GM19239 (cell line): ENCODE measurements at places on chromosomes 4 and X.

GRCh38 chr4:158814636-158815330 is 46.0 kb downstream of the FNIP2 start:
- DNase-seq: no peak

GRCh38 chr4:147220833-147221232 is 260.1 kb upstream of the EDNRA start:
- no peak for DNase-seq

DNA sequence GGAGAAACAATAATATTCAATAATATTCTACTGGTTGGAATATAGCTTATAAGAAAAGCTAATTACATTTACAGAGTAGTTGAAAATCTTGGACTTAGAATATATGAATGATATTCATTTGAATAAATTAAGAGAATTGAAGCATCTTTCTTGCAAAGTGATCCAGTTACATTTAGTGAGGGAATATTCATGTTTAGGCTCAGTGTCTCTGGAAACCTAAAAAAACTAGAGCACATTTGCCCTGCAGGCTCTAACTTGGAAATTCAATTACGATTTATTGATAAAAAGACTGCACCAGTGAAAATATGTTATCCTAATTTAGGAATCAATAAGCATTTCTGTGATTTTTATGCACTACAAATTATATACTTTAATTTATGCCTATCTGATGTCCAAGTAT is 58.3 kb upstream of the RAP1GDS1 start:
- DNase-seq: no peak

GRCh38 chr4:52144372-52144771 is 93.3 kb downstream of the SPATA18 start:
- DNase-seq: no peak

GRCh38 chr4:147825451-147826287 is 93.8 kb downstream of the ARHGAP10 start:
- no peak for DNase-seq

- DNase-seq: no peak
Measured at GRCh38 chrX:134524181-134524580, 64.2 kb downstream of the HPRT1 start.

DNA sequence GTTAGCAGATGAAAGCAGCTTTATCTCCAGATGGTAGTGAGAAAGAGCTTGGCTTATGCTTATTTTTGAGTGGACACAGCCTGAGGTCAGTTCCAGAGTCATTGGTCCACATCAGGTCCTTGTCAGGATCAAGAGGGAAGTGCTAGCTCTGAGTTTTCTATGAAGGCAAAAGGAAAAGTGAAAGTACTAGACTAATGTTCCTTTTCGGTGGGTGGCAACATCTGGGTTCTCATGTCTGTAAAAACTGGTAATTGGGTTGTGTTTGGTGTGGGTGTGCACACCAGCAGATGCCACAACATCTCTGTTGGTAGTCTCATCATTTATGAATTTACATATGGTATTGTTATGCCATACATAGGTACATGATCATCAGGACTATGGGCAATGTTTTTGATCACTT is 210.5 kb downstream of the PWWP3B start:
- no peak for DNase-seq

DNA sequence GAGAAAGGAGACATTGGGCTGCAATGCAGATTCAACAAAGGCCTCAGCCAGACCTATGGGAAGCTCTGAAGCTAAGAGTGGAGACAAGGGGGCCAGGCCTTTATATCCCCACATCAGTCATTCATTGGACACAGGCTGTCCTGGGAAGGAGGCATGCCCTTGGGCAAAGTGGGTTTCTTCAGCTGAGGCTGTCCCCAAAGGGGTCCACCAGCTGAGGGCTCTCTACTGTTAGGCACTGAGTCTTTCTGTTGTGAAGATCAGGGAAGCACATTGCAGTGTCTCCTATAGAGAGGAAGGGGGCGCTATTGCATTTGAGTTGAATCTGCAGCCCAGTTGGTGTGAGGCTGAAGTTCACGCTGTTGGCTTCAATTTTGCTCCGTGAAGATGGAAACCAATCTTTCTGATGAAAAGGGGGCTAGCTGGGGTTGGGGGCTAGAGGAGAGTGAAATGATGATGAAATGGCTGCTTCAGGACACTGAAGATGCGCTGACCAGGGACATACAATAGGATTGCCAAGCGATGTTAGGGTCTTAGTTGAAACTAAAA is 48.0 kb downstream of the SLC25A5 start:
- DNase-seq: peak; percentile 57

GRCh38 chr4:13656569-13657405 is 29.3 kb upstream of the BOD1L1 start:
- DNase-seq: peak; percentile 10

- DNase-seq: no peak
Measured at GRCh38 chr4:121898150-121898549, 27.9 kb upstream of the BBS7 start.

GRCh38 chrX:20140420-20140819 is 1.2 kb downstream of the EIF1AX start:
- no peak for DNase-seq

DNA sequence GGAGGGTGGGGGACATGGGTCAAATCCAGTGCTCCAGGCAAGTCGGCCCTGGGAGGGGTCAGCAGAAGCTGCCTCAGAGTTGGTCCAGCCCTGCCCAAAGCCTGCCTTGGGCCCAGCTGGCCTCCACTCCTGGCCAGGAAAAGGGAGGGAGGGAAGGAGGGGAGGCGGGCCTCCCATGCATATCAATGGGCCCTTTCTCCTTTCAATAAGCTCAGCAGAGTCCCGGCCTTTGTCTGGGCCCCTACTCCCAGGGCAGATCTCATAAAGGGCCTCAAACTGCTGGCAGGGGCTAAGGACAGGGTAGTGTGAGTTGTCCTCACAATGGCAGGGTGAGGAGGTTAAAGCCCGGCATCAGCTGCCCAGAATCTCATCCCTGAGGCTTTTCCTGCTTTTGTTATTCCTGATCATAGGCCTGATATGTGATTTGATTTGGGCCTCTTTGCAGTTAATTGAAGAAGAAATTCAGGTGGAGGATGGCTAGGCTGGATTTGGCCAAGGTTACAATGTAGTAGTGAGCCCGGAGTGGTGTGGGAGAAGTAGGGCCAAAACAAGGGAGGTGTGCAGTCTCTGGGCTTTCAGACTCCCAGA is 121.1 kb upstream of the ATP6AP2 start:
- no peak for DNase-seq

GRCh38 chr4:168839758-168840391 is 170.2 kb downstream of the CBR4 start:
- no peak for DNase-seq

GRCh38 chr4:99323756-99324155 is 2.6 kb upstream of the ADH1B start:
- no peak for DNase-seq

DNA sequence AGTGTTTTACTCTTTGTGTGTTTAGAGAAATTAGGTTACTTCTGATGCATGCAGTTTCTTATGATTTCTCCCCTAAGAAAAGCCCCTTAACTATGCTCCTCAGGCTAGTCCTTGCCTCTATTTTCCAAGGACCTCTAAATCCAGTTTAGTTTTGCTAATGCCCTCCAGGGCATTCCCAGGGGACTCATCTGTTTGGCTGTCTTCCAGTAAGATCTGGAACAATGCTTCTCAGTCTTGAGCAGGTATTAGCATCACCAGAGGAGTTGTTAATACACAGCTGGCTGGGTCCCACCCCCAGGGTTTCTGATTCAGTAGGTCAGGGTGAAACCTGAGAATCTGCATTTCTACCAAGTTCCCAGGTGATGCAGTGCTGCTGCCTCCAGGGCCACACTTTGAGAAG is 56.9 kb downstream of the OTC start:
- DNase-seq: no peak

DNA sequence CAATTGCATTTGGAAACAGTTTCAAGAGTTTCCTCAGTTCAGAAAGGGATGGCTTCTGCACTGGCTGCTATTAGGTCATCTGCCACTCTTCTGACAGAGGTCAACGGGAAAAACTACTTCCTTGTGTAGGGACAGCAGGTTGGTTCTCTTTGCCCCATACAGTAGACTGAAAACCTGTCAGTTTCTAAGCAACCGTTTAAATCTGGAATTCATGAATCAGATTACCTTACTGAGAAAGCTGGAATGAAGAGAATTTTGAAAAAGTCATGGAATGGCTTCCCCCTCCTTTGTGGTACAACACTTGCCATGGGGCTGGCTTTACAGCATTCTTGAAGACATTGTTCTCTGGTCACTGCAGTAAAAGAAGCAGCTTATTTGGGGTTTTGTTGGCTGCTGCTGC is 240.3 kb downstream of the IL1RAPL2 start:
- no peak for DNase-seq

GRCh38 chrX:132094164-132094563 is 33.7 kb downstream of the FRMD7 start:
- DNase-seq: no peak

DNA sequence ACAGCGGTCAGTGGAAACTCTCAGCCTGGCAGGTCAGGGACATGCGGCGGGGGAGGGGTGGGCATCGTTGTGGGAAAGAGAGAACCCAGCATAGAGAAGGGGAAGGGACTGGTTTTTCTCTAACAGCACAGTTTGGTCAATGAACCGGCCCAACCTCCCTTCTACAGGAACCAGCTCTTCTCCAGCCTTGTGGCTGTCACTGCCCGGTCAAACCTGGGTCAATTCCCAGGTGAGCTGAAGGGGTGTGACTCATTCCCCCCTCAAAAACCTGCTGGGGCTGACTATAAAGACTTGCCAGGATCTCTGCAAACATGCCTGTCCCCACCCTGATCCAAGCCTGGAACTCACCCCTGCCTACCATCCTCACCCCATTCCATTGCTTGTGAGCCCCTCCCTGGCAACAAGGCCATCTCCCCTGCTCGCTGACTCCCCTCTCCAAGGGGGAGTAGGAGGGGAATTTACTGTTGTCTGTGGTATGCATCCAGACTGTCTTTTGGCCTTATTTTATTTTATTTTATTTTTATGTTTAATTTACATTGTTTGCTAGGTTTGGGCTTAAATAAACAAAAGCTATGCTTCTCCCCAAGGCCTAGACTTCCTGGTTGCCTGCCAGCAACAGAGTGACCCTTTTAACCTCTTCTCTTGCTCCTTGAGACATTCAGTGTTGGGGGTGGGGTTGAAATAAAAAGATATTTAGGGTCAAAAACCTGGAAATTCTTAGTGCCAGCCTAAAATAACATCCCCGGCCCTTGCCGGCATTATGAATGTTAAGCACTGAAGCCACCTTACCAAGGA is 49.6 kb downstream of the TSC22D3 start:
- DNase-seq: no peak

DNA sequence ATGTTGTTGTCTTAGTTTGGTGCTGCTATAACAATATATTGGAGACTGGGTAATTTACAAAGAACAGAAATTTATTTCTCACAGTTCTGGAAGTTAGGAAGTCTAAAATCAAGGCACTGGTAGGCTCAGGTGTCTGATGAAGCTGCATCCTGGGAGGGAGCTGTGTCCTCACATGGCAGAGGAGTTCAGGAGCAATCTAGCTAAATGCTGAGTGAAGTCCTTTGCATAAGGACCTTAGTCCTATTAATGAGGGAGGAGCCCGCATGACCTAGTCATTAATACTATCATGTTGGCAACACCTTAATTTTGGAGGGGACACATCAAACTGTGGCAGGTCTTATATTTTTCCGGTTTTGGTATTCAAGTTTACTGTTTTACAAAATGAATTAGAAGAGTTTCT is 36.0 kb upstream of the NSUN7 start:
- no peak for DNase-seq

- no peak for DNase-seq
Measured at GRCh38 chrX:115912372-115912897, 258.1 kb upstream of the AGTR2 start.

- DNase-seq: no peak
Measured at GRCh38 chr4:94525993-94526728, 74.4 kb downstream of the PDLIM5 start.

DNA sequence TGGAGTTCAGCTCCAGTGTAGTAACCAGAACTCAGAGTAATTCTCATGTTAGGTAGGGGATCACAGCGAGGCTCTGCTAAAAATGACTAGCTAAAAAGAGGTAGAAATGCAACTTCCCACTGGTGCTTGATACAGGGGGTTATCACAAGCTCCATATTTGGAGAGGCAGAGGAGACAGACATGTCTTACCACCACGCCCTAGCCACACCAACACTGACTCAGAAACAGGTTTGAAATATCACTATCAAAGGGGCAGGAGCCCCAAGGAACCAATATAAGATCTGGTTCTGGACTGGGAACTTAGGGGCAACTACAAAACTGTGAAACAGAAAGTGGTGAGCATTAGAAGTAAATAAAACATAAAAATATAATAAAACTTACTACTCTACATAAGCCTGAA is 62.9 kb downstream of the IQCM start:
- DNase-seq: no peak

- DNase-seq: no peak
Measured at GRCh38 chr4:31194823-31195222, 474.7 kb downstream of the PCDH7 start.

DNA sequence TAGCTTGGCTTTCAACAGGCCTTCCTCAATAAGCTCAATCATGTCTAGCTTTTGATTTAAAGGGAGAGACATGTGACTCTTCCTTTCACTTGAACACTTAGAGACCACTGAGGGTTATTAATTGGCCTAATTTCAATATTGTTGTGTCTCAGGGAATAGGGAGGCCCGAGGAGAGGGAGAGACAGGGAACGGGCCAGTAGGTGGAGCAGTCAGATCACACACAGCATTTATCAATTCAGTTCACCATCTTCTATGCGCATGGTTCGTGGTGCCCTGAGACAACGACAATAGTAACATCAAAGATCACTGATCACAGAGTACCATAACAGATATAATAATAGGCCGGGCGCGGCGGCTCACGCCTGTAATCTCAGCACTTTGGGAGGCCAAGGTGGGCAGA is 17.8 kb downstream of the ZNF81 start:
- no peak for DNase-seq

- DNase-seq: no peak
Measured at GRCh38 chrX:152072236-152072635, 66.1 kb downstream of the MAGEA10 start.

DNA sequence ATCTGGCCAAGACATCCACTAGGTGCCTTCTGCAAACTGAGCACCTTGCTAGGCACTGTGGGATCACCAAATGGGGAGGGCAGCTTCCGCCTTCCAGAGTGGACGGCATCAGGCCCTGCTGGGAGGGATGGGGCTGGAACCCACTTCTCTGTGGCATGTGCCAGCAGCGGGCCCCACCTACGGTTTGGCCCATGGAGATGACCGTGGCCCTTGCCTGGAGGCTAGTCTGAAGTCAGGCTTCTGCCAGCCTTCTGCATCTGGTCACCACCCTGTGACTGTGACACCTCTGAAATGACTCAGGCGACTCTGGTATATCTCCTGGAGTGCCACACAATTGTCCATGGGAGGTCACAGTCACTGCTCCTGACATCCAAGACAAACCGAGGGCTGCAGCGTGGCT is 7.2 kb downstream of the SSR4 start:
- no peak for DNase-seq

- no peak for DNase-seq
Measured at GRCh38 chr4:174580597-174580996, 58.3 kb upstream of the HPGD start.

GRCh38 chrX:17705211-17705610 is 32.1 kb upstream of the SCML1 start:
- DNase-seq: no peak

GRCh38 chr4:23779422-23779821 is 110.4 kb downstream of the PPARGC1A start:
- DNase-seq: no peak
